ENCODE measurements at places on chromosomes 3 and 15.

DNA sequence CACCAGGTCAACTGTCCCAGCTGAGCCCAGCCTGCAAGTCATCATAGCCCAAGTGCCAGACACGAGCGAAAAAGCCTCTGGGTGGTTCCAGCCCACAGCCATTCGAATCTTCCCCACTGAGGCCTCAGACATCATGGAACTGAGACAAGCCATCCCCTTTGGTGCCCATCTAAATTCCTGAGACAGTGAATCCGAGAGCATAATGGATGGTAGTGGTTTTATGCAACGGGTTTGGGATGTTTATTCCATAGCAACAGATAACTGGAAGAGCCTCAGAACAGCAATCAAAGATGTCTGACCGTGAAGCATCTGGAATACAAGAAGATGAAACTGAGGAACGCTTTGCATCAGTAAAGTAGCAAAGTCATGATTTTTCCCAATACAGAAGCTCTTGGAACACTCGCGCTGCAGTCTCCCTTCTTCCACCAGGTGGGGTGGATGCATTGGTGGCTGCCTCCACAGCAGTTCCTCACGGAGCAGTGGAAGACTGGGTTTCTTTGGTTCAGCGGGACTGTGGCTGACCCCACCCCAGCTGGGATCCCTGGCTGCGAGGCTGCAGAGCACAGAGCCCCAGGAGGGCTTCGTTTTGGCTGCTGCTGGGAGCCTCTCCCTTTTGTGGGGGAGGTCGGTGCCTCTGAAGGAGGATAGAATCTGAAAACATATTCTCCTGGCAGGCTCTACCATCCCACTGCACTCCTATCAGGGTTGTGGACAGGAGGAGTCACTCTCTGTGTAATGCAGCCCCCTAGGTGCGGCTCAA lies 26.4 kb upstream of the PDE8A start:
- DNase-seq: peak; percentile 31

- no peak for DNase-seq
These were observed 48.9 kb upstream of the STRIT1 start for GRCh38 chr3:155342344-155342743.

- DNase-seq: no peak
These were observed 474.2 kb upstream of the ROBO2 start for GRCh38 chr3:76565496-76566210.

- no peak for DNase-seq
These were observed 84.6 kb downstream of the PLSCR2 start for GRCh38 chr3:146384786-146385185.
